ENCODE measurements at places on chromosomes 3 and 15.

DNA sequence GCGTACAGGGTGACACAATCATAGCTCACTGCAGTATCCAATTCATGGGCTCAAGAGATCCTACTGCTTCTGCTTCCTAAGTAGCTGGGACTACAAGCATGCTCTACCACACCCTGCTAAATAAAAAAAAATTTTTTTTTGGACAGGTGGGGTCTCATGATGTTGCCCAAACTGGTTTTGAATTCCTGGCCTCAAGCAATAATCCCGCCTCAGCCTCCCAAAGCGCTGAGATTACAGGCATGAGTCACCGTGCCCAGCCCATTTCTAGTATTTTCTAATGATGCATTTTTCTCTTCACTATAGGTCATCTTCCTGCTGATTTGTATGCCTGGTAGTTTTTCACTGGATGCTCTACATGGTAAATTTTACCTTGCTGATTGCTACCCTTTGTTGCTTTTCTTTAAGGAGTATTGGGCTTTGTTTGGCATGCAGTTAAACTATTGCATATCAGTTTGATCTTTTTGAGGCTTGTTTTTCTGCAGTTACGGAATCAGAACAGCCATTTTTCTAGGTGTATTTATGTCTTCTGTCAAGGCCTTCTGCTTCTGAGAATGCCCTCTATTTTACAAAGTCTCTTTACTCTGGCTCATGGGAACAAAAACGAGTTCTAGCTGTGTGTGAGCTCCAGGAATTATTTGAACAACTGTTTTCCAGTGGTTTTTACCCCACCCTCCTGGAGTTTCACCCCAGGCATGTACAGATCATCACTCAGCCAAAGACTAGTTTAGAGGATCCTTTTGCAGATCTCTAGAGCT lies 14.2 kb upstream of the NPTN start:
- DNase-seq, result no peak

GRCh38 chr3:35773417-35773816 lies 134.1 kb downstream of the ARPP21 start:
- no peak for DNase-seq

GRCh38 chr3:130783629-130784028 lies 37.0 kb upstream of the PIK3R4 start:
- DNase-seq, result no peak

DNA sequence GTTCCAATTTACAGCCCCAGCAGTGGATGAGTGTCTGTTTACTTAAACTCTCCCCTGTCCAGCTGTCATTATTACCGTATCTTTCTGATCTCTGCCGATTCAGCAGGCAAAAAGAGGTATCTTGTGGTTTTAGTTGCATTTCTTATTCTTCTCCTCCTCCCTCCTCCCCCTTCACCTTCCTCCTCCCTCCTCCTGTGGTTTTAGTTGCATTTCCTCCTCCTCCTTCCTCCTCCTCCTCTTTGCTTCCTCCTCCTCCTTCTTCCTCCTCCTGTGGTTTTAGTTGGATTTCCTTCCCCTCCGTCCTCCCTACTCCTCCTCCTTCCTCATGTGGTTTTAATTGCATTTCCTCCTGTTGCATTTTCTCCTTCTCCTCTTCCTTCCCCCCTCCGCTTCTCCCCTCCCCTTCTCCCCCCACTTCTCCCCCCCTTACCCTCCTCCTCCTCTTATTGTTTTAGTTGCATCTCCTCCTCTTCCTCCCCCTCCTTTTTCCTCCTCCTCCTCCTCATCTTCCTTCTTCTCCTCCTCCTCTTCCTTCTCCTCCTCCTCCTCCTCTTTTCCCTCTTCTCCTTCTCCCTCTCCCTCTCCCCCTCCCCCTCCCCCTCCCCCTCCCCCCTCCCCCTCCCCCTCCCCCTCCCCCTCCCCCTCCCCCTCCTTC lies 25.3 kb upstream of the VPS33B start:
- no peak for DNase-seq

DNA sequence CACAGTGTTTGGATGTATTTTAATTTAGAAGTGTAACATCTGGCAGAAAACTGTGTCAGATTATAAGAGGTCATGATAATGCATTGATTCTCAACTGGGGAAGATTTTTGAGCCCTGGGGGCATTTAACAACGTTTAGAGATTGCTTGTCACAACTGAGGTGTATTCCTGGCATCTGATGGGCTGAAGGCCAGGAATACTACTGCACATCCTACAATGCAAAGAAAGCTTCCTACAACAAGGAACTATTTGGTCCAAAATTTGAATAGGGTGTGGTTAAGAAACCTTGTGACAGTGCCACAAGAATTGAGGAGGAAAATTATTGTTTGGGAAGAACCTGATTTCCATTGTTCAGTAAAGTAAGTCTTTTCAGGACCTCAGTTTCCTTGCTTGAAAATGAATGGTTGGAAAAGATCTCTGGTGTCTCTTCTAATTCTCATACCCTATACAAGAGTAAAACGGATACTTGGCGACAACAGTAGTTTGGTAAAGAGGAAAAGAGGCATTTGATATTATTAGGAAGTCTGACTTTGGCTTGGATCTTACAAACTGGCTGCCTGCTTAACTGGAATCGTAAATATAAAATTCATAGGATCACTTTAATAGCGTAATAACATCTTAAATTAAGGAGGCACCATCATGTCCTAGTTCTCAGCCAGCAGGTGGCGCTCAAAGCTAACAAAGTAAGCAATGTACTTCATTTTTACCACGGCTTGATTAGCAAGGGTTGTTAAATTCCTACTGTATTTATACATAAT lies 4.3 kb downstream of the DAZL start:
- no peak for DNase-seq

DNA sequence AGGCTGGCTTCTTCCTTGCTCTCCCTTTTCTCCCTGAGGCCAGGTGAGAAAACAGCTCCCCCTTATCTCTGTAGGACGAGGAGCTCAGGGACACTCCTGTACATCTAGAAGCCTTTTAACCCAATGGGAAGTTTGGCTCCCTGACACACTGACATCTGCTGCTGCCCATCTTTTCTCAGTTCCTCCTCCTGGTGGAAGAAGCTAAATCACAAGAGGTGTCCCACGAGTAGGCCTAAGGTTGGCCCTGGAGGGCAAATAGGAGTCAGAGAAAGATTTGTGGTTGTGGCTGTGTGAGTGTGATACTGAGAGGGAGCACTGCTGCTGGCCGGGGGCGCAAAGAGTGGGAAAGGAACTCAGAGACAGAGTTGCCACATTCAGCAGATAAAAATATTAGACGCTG lies 49.5 kb downstream of the ARHGAP31 start:
- DNase-seq, result no peak

GRCh38 chr15:59532770-59533379 lies 78.7 kb upstream of the GCNT3 start:
- no peak for DNase-seq

GRCh38 chr3:160091441-160091840 lies 102.8 kb downstream of the IL12A start:
- DNase-seq, result no peak

DNA sequence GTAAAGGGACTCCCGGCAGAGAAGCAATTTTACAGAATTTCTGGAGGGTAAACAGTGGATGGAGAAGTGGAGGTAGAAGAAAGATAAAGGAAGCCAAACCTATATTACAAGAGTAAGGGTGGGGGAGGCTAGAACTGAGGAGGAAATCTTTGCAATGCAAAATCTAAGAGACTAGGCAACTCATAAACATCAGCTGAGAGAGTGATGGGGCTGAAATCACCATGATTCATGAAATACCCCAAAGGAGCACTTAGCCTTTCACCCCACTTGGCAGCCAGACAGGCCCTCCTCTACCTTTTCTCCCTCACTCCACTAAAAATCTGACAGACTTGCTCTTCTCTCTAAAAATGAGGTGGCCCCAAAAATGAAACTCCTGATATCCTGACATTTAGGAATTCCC lies 19.5 kb upstream of the ZBTB38 start:
- DNase-seq, result no peak

DNA sequence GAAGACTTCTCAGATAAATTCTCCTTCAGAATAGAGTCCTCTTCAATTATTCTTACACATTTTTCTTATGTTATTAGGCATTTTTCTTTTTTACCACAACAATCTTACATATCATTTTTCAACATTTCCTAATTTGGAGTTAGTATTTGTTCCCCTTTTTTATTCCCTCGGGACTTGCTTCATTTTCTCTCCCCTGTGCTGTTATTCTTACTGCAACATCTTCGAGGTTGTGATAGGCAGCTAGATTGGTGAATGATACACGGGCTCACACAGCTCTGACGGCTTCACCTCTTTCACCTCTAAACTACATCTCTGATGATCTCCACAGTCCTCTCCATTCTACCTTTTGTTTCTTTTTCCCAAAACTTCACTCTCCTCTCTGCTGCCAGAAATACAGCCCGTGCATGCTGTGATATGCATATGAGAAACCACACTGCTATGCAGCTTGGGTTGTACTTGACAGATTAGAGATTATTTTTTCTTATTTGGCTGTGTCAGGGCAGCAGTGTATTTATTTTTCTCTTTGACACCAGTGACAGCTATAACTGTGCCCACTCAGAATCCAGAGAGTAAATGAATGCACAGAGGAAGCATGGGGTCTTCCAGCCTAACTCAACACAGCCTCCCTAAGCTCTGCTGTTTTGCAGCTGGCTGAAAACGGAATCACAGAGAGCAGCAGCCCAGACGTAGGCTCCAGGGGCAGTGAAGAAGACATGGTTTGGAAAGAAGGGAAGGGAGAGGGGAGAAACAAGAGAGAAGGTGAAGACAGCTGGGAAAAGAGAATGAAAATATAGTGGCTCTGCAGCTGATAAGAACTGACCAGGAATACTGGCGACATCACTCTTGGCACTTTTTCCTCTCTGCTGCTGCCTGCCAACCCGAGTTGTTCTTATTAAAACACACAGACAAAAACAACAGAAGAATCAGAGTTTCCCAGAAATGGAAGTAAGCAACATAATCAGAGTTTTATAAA lies 61.8 kb downstream of the SLC9A9 start:
- no peak for DNase-seq

- DNase-seq, result no peak
These were observed 665.3 kb downstream of the FHIT start for GRCh38 chr3:60585918-60586317.

GRCh38 chr15:59616379-59616778 lies 4.8 kb downstream of the GCNT3 start:
- no peak for DNase-seq

- no peak for DNase-seq
These were observed 413.9 kb upstream of the C2CD4B start for GRCh38 chr15:62578960-62579359.

DNA sequence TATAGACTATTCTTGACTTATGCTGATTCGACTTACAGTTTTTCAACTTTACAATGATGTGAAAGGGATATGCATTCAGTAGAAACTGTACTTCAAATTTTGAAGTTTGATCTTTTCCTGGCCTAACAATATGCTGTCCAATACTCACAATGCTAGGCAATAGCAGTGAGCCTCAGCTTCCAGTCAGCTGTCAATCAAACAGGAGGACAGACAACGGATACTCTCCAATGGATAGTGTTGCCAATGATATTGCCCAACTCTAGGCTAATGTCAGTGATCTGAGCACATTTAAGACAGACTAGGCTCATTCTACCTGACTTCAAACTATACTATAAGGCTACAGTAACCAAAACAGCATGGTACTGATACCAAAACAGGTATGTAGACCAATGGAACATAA lies 55.0 kb upstream of the ZNF280D start:
- no peak for DNase-seq

Measured in GM12891 (cell line).